ENCODE measurements at places on chromosomes 7 and 10.

- no peak for DNase-seq
Observed at GRCh38 chr7:1819259-1819841, 149.3 kb downstream of the ELFN1 start.

DNA sequence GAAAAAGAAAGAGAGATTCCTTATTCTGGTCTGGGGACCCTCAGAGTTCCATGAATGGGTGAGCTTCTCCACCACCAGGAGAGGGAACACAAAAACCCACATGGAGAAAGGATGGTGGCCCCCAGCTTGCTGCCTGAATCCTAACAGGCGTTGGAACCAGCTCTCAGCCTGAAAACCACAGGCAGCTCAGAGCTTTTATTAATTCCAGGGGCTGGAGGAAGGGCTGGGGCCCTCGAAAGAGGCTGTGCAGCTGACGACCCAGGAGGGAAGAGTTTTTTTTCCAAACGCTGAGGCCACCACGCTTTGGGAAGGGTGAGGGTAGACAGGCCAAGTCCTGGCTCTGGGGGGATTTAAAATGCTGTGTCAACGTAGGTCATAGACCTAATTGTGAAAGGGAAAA lies 10.8 kb upstream of the ELN start:
- DNase-seq: no peak

GRCh38 chr7:127609297-127609696 lies 8.6 kb downstream of the PAX4 start:
- no peak for DNase-seq

- no peak for DNase-seq
Observed at GRCh38 chr7:33185786-33186185, 56.4 kb downstream of the BBS9 start.

GRCh38 chr10:14707481-14707880 lies 67.2 kb downstream of the FAM107B start:
- DNase-seq: no peak

DNA sequence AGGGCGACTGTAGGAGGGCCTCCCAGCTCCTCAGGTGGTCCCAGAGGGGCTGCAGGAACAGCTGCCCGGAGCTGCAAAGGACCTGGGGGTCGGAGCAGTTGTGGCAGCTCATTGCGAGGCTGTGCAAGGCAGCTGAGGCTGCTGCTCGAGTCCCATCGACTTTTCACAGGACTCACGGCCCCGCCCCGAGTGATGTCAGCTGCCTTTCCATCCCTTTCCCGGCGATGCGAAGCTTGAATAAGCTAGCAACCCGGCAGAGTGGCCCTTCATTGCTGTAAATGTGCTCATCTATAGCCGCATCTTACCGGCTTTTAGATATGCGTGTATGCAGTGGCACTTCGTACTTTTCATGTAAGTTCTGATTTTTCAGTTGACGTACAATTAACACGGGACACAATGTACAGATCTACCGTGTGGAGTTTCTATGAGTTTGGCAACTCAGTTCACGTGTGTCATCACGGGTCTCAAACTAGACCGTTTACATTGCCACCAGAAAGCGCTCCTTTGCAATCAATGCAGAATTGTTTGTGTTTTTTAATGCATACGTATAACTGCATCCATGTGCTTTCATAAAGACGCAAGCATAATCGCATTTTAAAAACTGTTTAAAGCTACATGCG lies at the start of gene CH25H:
Gene CH25H (minus strand): TSS at position 137 of the 620 bp plus-strand sequence. CDS start 25 bp downstream, at position 112.
- DNase-seq: peak; percentile 9

DNA sequence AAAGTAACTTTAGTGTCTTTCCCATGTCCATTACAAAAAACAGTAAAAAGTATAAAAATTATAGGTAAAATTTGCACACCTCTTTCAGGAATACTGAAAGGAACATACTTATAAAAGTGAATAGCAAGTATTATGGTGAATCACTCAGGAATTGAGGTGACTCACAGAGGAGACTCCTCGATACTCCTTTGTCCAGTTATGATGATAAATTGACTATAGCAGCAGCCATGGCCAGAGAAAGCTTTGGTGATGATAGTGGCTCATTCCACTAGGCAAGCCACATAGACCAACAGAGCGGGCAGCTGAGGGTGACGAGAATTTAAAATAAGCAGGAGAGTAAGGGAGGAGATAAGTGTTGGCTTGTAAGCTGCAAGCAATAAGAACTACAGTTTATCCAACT lies 1231.1 kb upstream of the CELF2 start:
- no peak for DNase-seq

DNA sequence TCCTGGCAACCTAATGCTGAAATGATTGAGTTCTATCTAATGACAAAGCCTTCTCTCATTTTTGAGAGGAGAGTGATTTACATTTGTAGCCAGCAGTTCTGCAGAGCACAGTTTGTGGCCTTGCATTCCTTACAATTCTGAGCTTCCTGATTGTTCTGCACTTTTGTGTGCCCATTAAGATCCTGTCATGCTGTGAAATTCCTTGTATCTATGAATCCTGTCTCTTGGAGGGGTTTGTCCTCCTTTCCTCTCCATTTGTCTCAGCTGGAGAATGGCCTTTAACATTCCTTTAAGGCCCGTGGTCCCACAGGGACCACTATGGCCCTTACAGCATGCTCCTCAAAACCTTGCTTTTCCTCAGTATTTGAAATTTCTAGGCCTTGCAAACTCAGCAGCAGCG lies 10.4 kb downstream of the KLHL7 start:
- no peak for DNase-seq

DNA sequence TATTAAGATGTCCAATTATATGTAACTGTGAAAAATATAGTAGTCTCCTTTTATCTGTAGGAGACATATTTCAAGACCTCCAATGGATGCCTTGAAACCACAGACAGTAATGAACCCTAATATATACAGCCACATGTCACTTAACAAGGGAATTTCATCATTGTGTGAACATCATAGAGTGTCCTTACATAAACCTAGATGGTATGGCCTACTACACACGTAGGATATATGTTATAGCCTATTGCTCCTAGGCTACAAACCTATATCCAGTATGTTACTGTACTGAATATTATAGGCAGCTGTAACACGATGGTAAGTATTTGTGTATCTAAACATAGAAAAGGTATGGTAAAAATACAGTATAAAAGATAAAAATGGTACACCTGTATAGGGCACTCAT lies 32.4 kb downstream of the MTPN start:
- DNase-seq: no peak

DNA sequence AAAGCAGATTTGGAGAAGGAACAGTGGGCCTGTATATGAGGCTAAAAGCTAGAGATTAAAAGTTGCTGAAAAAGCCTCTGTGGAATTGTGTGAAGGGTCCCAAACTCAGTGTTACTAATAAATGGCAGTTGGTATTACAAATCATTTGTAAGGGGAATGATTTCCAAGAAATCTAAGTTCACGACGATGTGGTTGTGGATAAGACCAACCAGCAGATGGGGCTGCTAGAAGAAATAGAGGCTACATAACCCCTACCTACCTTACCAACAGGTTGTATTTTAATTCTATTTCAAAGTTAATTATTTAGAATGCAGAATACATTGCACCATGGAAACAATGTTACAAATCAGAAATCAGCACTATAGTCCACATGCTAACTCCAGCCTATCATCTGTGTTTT lies 377.1 kb downstream of the HPSE2 start:
- DNase-seq: no peak

DNA sequence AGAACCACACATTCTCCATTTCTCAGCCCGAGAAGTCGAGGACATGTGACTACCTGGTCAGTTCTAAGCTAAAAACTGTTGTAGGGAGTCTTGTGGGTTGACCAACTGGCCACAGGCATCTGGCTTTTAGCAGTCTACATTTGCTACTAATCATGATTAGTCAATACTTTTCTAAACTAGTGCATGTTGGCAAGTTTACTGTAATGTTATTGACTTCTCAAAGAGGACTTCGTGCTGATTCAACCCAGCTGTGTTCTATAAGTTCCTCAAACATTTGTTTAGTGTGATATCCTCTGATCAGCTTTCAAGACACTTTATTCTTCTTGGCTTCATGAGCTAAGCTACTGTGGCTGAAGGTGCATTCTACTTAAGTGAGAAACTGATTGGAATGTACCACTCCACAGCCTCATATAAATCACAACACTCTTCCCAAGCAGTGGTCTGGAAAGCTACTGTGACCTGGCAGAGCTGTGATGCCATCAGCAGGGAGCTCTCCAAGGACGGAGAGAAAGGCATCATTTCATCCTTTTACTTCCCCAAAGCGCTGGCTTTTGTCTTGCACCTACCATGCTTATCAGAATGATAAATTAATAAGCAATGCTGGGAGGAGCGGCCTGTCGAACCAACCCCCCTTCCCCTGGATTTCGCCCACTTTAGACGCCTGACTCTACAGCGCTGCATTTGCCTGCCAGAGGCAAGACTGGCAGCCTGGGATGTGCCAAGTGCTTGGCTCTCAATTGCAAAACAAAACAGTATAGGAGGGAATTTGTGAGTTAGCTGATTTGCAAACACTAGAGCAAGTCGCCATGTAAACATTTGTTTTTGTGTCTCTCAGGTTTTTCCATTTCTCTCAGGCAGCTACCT lies 206.7 kb upstream of the PLXNA4 start:
- DNase-seq: no peak

DNA sequence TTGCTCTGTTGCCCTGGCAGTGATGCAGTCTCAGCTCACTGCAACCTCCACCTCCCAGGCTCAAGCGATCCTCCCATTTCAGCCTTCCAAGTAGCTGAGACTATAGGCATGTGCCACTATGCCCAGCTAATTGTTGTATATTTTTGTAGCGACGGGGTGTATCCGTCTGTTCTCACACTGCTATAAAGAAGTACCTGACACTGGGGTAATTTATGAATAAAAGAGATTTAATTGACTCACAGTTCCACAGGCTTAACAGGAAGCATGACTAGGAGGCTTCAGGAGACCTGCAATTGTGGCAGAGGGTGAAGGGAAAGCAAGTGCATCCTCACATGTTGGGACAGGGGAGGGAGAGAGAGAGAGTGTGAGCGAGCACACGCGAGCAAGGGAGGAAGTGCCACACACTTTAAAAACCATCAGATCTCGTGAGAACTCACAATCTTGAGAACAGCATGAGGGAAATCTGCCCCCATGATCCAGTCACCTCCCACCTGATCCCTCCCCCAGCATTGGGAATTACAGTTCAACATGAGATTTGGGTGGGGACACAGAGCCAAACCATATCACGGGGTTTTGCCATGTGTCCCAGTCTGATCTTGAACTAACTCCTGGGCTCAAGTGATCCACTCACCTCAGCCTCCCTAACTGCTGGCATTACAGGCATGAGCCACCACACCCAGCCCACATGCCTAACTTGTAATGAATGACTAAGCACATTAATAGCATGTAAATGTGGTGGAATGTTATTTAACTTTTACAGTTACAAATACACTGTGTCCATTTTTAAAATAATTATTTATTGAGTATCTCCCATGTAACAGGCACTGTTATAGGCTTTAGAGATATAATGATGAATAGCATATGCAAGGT lies 65.5 kb downstream of the RALA start:
- no peak for DNase-seq

GRCh38 chr7:4642468-4643203 lies 39.5 kb upstream of the FOXK1 start:
- DNase-seq: no peak

DNA sequence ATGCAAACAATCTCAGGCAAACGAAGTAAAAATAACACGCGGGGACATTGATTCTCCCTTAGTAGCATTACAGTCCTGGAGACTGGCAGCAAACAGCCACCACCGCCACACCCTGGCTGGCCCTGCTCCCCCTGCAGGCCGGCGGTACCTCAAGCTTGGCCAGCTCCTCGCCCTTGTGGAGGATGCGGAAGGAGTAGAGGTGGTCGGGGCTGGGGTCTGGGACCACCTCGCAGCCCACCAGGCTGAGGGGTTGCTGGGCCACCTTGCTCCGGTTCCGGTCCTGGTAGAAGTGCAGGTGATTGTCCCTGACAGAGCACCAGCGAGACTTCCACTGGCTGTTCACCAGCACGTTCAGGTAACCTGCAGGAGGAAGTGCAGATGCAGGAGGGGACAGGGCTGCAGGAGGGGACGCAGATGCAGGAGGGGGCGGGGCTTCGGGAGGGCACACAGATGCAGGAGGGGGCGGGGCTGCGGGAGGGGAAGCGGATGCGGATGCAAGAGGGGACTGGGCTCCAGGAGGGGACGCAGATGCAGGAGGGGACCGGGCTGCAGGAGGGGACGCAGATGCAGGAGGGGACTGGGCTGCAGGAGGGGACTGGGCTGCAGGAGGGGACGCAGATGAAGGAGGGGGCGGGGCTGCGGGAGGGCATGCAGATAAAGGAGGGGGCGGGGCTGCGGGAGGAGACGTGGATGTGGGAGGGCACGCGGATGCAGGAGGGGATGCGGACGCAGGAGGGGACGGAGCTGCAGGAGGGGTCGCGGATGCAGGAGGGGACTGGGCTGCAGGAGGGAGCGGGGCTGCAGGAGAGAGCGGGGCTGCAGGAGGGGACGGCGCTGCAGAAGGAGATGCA lies 65.7 kb downstream of the VWA2 start:
- DNase-seq: peak; percentile 15

- DNase-seq: no peak
Observed at GRCh38 chr10:10796774-10797415, 220.8 kb upstream of the CELF2 start.

DNA sequence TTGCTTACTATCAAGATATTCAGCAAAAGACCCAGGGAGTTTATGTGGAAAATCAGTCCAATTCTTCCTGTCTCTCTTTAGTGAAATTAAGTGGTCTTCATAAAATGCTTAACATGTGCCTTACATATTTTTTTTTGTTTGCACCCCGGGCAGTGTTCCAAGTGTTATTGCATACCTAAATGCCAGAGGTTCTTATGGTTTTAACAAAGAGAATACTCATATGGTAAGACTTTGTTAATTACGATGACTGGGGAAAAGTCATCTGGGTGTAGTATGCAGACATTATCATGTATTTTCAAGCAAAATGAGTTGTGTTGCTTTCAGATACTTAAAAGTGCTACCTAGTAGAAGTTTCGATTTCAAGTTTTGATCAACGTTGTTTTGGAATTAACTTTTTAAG lies 82.6 kb downstream of the PRKG1 start:
- DNase-seq: no peak

GRCh38 chr7:65444205-65444842 lies 70.7 kb downstream of the ZNF92 start:
- DNase-seq: no peak

DNA sequence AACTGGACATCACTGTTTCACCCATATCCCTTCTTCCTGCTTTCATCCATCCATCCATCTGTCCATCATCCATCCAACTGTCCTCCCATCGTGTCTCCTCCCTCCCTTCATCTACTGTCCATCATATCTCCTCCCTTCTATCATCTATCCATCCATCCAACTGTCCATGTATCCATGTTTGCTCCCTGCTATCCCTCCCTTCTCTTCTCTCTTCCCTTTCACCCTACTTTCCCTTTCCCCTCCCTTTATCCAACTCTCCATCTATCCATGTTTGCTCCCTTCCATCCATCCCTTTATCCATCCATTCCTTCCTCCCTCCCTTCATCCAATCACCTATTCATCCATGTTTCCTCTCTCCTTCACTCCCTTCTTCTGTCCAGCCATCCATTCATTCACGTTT lies 92.6 kb upstream of the CTBP2 start:
- DNase-seq: no peak

- DNase-seq: no peak
Observed at GRCh38 chr10:3432081-3432825, 259.7 kb upstream of the PITRM1 start.

Data from stimulated activated CD8-positive, alpha-beta memory T cell treated with anti-CD3 and anti-CD28 coated beads, Interleukin-2, amount 100 ng/mL, for 1 hour (primary cell).